ENCODE measurements at places on chromosomes 6 and 20.

GRCh38 chr20:23826541-23827021 is at the start of gene CST2:
TSS of gene CST2 (minus strand) at chr20:23826729. CDS start at chr20:23826660, 69 bp downstream.
- no peak within 1 kb of the TSS for H3K4me3 ChIP-seq
- no peaks in the 10 kb centered on the region for H3K27me3 ChIP-seq
- no peaks in the 10 kb centered on the region for H3K4me1 ChIP-seq
- no peak within 1 kb of the TSS for H3K27ac ChIP-seq

DNA sequence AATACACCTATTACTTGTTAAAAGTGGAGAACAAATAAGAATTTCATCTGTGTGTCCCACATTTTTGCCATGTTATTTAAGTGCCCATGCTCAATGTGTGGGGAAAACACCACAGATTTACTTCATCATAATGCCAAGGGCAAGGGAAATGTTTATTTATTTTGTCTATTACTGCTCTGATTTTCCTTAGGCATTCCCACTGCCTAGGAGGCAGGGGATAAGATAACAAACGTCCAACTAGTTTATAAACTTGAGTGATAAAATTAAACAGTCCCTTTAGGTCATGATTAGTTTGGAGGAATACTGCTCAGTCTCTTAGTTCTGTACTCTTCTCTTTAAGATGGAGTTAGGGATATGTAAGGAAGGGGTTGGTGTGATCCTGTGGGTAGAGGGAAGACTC is 598.4 kb upstream of the MARCKS start:
- H3K27me3 ChIP-seq = no peaks in the 10 kb centered on the region
- H3K36me3 ChIP-seq = no peaks in the 10 kb centered on the region
- no peak overlapping the region for H3K4me3 ChIP-seq
- no peaks in the 10 kb centered on the region for H3K4me1 ChIP-seq
- DNase-seq = no peak

DNA sequence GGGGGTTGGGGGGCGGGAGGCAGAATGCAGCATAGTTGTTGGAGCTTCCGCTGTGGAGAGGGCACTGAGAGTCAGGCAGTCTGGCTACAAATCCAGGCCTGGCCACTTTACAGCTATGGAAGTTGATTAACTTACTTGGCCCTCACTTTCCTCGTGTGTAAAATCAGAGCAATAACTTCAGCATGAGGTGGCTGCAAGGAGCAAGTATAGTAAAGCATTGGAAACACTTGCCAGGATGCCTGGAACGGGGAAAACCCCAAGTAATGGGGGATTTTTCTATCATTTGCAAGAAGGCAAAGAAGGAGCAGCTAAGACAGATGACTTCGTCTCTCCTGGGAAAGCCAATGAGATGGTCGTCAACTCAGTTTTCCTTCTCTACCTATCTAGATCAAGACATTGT is 35.8 kb downstream of the AGPAT4 start:
- no peaks in the 10 kb centered on the region for H3K36me3 ChIP-seq
- no peak overlapping the region for H3K4me3 ChIP-seq
- H3K4me1 ChIP-seq = no peaks in the 10 kb centered on the region
- no peaks in the 10 kb centered on the region for H3K27me3 ChIP-seq
- H3K27ac ChIP-seq = no peak overlapping the region

GRCh38 chr6:37454420-37455140 is 21.6 kb downstream of the CMTR1 start:
- no peak overlapping the region for H3K4me3 ChIP-seq
- H3K36me3 ChIP-seq = peaks cover 26% of the 10 kb centered on the region
- no peak overlapping the region for H3K27ac ChIP-seq
- DNase-seq = no peak

DNA sequence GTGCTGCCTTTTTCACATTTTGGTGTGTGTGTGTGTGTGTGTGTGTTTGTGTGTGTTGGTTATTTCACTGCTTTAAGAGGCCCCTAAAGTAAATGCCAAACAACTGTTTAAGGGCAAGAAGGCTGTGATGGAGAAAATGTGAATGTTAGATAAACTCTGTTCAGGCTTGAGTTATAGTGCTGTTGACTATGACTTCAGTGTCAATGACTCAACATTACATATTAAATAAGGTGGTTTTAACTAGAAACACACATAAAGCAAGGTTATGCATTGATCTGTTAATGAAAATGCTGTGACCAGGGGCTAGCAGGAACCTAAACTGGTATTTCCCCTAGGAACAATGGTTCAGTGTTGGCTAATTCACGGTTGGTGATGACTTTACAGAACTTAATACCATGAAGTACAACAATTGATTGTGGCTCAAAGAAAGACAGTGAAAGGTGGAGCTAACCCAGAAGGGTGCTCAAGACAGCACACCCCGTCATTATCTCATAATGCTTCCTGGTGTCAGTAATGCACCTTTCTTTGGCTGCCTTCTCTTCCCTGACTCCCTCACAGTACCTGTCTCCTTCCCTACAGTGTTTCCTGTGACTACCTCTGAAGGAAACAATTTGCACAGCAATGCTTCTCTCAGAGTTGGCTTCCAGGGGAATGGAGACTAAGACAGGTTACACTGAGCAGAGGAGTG is 116.1 kb downstream of the RIN2 start:
- no peak overlapping the region for H3K27ac ChIP-seq
- no peaks in the 10 kb centered on the region for H3K27me3 ChIP-seq
- no peak for DNase-seq
- H3K36me3 ChIP-seq = no peaks in the 10 kb centered on the region

DNA sequence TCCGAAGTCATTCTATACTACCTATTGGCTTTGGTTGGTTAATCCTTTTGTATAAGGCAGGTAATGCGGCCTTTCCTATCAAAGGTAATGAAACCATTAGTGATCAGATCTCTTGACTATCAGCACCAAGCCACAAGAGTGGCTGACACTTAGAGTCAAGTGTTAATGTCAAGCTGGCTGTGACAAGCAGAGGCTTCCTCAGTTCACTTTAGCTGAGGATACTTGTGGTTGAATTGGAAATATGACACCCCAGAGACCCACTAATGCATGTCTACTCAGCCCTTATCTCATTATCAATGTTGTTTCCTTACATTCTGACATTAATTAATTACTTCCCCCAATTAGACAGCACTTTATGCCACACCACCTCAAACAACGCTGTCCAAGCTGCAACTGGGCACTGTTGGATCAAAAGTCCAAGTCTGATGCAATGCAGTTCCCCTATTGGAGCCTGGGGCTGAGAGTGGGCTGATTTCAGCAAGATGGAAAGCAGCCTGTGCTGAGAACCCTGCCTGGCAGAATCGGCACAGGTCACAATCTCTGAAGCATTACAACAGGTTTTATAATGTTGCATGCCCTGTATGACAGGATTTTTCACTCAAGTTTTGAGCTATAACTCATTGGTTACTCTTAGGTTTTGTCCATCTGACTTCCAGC is 273.5 kb downstream of the COL12A1 start:
- no peaks in the 10 kb centered on the region for H3K27me3 ChIP-seq
- H3K27ac ChIP-seq = no peak overlapping the region
- no peak overlapping the region for H3K4me3 ChIP-seq

- H3K27me3 ChIP-seq = no peaks in the 10 kb centered on the region
- no peak for DNase-seq
- H3K4me1 ChIP-seq = no peaks in the 10 kb centered on the region
- H3K27ac ChIP-seq = no peak overlapping the region
- H3K36me3 ChIP-seq = no peaks in the 10 kb centered on the region
- H3K4me3 ChIP-seq = no peak overlapping the region
These were observed 13.6 kb upstream of the KCNB1 start for GRCh38 chr20:49496043-49496442.

- no peak overlapping the region for H3K4me3 ChIP-seq
- H3K4me1 ChIP-seq = no peaks in the 10 kb centered on the region
- no peaks in the 10 kb centered on the region for H3K36me3 ChIP-seq
These were observed 324.9 kb upstream of the CITED2 start for GRCh38 chr6:139699335-139699734.

GRCh38 chr6:13304580-13305260 is 23.6 kb downstream of the TBC1D7 start:
- H3K27me3 ChIP-seq = no peaks in the 10 kb centered on the region
- peaks cover 12% of the 10 kb centered on the region for H3K36me3 ChIP-seq
- 0 out of 2 replicates have a peak overlapping the region, but pooled peaks have one; percentile 17 for H3K27ac ChIP-seq

- H3K27ac ChIP-seq = no peak overlapping the region
- H3K4me3 ChIP-seq = no peak overlapping the region
- no peak for DNase-seq
- no peaks in the 10 kb centered on the region for H3K27me3 ChIP-seq
These were observed 6.6 kb downstream of the FOXS1 start for GRCh38 chr20:31838646-31839292.

DNA sequence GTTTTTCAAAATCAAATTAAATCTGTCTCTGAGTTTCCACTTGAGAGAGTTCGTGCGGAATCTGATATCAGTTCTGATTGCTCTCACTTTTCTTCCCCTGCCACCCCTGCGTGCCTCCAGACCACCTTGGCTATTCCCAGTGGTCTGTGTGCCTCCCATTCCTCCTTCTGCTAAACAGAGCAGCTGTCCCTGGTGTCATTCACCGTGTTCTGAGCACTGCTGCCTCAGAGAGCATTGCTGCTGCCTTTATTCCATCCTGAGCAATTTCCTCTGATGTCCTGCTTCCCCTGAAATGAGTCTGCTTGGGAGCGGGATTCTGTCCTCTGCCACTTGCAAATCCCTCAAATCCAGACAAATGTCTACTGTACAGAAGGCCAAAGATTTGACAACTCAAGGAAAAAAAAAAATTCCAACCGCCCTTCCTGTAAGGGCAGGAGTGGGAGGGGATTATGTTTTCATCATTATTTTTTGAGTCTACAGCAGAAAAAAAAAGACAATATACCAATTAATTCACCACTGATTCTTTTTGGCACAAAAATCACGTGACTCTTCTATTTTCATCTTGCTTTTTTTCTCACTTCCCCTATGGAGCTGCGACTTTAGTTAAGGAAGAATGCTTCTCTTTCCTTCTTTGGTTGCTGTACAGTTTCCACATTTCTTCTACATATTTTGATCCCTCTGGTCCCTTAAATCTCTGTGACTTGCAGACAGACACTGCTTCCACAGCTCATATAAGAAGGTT is 833.0 kb downstream of the EPHA7 start:
- no peaks in the 10 kb centered on the region for H3K27me3 ChIP-seq
- H3K4me1 ChIP-seq = no peaks in the 10 kb centered on the region
- no peak overlapping the region for H3K27ac ChIP-seq
- H3K4me3 ChIP-seq = no peak overlapping the region
- no peak for DNase-seq
- H3K36me3 ChIP-seq = no peaks in the 10 kb centered on the region

DNA sequence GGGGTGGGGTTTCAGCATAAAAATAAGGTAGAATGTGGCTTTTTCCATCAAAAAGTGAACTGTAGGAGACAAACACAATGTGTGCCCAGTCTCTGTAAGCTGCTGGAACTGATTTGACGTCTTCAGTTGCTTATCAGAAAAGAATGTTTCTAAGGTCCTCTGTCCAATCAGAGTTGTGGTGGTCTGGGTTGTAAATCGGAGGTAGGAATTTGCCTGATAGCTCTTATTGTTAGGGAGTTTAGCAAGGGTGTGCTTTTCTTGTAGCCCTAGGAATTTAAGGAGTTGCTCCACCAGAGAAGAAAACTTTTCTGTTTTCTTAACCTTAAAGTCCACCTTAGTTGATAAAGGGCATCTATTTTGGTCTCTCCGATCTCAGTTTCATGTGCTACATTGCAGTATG is 10.4 kb upstream of the SSTR4 start:
- no peak overlapping the region for H3K27ac ChIP-seq
- no peaks in the 10 kb centered on the region for H3K4me1 ChIP-seq
- H3K27me3 ChIP-seq = no peaks in the 10 kb centered on the region

DNA sequence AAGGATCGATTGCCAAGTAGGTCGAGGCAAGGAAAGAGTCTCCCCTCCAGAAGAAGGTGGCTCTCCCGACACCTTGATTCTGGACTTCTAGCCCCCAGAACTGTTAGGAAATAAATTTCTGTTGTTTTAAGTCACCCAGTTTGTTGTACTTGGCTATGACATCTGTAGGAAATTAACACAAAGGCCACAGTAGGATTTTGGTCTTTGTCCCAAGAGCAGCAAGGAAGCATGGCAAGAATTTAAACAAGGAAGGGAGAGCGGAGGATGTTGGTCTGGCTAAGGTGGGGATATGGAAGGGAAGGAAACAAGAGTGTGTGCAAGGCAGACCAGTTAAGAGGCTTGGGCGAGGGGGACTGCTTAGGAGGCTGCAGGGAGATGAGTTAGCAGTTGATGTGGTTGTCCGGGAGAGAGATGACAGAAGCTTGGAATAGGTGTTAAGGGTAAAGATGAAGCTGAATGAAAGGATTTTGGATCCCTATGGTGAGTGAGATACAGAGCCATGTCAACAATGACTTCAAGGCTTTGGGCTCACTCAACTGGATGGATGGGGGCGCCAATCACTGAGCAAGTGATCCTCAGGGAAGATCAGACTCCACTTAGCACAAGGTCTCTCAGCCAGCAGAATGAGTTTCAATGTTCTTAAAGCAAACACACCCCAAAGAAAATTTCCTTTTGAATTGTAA is 140.5 kb upstream of the ZNF217 start:
- H3K4me3 ChIP-seq = no peak overlapping the region
- no peak for DNase-seq
- H3K36me3 ChIP-seq = no peaks in the 10 kb centered on the region
- no peaks in the 10 kb centered on the region for H3K27me3 ChIP-seq
- no peak overlapping the region for H3K27ac ChIP-seq
- no peaks in the 10 kb centered on the region for H3K4me1 ChIP-seq

DNA sequence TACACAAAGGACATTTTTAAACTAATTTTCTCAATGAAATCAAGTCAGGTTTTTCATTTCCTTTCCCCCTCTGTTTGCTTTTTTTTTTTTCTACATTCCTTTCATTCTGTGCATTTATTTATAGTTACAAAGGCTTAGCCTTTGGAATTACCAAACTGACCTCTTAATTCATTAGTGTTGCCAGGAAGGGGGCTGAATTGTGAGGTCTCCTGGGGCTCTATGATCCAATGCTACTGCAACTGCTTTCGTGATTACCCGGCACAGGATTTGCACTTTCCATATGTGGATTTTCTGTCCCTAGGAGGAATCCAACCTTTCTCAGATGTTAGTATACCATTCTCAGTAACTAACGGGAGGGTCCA is 35.3 kb downstream of the NEDD9 start:
- no peaks in the 10 kb centered on the region for H3K27me3 ChIP-seq
- H3K4me1 ChIP-seq = no peaks in the 10 kb centered on the region
- no peak overlapping the region for H3K27ac ChIP-seq
- no peaks in the 10 kb centered on the region for H3K36me3 ChIP-seq

- no peak for DNase-seq
- no peak overlapping the region for H3K27ac ChIP-seq
- H3K4me3 ChIP-seq = no peak overlapping the region
- H3K36me3 ChIP-seq = peaks cover 11% of the 10 kb centered on the region
- H3K27me3 ChIP-seq = no peaks in the 10 kb centered on the region
- peaks cover 22% of the 10 kb centered on the region for H3K4me1 ChIP-seq
These were observed 4.7 kb upstream of the TRMT11 start for GRCh38 chr6:125981571-125982185.

DNA sequence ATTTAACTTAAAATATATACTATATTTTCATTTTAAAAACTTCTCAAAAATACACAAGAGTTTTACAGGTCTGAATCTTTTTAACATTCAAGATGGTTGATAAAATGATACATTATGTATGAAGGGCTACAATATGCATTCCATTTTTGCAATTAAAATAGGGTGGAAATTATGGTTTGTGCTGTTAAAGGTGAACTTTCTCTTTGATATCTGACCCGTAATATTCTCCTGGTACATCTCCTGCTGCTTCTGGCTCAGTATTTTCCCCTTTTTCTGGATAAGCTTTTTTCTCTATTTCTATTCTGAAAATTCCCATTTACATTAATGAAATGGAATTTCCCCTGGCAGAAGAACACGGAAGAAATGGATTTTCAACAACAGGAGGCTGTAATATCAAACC is 27.4 kb upstream of the LCA5 start:
- H3K4me1 ChIP-seq = no peaks in the 10 kb centered on the region
- no peak for DNase-seq
- no peaks in the 10 kb centered on the region for H3K27me3 ChIP-seq

GRCh38 chr6:36839749-36840431 is 646 bp upstream of the CPNE5 start:
- no peak for DNase-seq
- H3K27ac ChIP-seq = no peak overlapping the region
- H3K27me3 ChIP-seq = no peaks in the 10 kb centered on the region
- H3K4me3 ChIP-seq = no peak overlapping the region
- H3K4me1 ChIP-seq = no peaks in the 10 kb centered on the region
- no peaks in the 10 kb centered on the region for H3K36me3 ChIP-seq

All from Karpas-422 (cell line).